GM20000 (cell line): ENCODE measurements at places on chromosomes 5 and 9.

- DNase-seq: no peak
Measured at GRCh38 chr5:170419643-170420042, 30.5 kb upstream of the KCNMB1 start.

DNA sequence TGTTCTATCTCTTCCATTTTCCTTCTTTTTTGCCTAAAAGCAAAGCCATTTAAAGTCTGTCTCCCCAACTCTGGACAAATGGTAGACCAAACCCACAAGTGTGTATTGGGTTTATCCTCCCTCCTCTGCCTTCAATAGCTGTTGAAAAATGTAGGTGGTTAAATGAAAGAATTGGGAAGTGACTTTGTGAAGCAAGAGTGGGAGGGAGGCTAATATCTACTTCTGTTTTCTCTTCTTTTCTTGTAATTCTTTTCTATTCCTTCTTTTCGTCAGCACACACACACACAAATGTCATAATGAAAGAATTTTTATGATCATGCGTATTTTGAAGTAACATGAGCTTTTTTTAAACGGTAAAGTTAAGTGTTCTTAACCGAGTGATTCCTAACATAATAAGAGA, 3.8 kb downstream of the CCDC152 start:
- no peak for DNase-seq

GRCh38 chr5:35066260-35066795, 18.6 kb upstream of the AGXT2 start:
- no peak for DNase-seq

- no peak for DNase-seq
Measured at GRCh38 chr9:16370647-16371046, 499.8 kb downstream of the BNC2 start.

GRCh38 chr5:31863991-31864411, 225.1 kb downstream of the PDZD2 start:
- no peak for DNase-seq

DNA sequence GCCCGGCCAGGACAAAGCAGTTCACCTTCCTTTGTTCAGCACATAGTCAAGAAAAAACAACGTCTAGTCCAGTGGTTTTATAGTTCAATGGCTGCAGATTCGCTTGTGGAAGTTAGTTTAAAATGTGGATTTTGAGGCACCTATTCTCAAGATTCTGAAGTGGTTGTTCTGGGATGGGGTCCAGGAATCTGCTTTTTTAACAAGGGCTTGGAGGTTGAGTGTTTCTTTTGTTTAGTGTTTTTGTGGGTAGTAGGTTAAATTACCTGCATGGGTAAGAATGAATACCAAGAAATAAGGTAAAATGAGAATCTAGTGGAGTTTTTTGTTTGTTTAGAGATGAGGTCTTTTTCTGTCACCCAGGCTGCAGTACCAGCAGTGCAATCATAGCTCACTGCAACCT, 28.4 kb upstream of the NADK2 start:
- DNase-seq: no peak

GRCh38 chr9:22100626-22101025, 91.5 kb upstream of the CDKN2B start:
- no peak for DNase-seq

- DNase-seq: no peak
Measured at GRCh38 chr5:171300358-171300757, 8.7 kb upstream of the TLX3 start.

DNA sequence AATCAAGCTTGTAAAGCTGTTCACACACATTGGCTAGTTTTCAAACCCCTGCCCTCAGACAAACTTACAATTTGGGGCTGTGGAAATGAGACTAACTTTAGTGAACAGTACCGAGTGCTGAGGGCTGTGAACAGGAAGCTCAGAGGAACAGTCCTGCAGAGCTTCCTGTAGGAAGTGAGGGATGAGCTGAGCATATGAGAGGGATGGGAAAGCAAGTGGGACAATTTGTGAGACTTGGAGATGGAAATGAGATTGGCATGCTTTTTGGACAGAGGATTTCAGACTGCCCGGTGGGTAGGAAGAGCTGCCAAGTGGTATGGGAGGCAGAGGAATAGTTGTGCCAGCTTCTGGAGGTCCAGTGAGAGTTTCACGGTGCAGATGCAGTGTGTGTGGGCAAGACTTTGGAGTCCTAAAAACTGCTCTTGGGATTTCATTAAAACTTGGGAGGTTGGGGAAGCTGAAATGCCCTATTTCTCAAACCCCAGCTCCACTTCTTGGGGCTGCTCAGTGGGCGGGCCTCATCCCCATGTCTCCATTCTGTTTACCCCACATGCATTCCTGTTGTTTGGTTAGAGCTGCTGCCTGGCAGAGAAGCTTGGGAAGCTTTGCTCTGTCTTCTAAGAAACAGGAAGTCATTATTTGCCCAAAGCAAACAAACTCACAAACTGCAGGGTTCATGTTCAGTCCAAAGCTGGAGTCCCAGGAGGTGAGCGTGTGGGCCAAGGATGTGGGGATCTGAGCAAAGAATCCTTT, 267.5 kb downstream of the ZSWIM6 start:
- no peak for DNase-seq

DNA sequence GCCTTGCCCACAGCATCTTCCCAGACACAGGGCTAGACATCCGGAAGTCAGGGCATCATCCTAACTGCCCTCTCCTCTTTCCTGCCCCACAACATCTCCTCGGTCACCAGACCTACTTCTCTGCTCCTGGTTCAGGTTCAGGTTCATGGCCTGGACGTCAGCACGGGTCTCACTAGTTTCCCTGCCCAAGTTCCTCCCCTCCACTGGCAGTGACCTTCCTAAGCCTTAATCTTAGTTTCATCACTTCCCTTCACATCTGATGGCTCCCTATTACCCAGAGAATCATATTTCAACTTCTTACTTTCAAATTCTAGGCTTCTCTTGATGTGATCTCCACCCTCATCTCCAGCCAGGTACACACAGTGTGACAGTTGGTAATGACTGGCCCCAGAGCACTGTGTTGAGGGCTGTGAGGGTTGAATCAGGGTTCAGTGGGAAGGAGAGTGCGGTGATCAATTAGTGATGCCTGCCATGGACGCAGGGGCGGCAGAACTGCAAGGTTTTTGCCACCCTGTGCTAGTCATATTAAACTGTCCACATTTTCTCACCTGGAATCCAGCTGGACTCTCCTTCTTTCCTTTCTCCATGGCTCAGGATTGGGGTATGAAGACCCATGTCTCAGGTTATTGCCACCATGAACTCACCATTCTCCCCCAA, 34.3 kb upstream of the CRB2 start:
- DNase-seq: no peak

- no peak for DNase-seq
Measured at GRCh38 chr5:43895876-43896275, 292.9 kb downstream of the NNT start.

DNA sequence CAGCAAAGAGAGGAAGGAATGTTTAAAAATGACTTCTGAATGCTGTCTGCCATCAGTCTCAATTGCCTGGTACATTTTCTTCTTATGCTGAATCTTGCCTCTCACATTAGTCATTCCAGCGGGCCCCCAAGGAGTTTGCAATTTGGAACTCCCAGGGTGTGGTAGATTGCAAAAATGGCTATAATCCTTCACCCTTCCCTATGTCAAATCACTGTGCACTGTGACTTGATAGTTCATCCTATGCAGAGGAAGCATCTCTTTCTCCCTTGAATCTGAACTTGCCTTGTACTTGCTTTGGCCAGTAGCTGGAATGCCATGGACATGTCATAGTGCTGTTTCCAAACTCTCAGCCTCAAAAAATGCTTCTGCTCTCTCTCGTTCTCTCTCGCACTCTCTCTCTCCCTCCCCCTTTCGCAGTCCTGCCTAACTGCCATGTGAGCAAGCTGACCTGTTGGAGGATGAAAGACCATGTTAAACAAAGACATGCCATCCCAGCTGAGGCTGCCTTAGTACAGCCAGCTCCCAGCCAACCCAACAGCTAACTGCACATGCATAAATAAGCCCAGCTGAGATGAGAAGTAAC, 284.0 kb upstream of the TLE4 start:
- no peak for DNase-seq

DNA sequence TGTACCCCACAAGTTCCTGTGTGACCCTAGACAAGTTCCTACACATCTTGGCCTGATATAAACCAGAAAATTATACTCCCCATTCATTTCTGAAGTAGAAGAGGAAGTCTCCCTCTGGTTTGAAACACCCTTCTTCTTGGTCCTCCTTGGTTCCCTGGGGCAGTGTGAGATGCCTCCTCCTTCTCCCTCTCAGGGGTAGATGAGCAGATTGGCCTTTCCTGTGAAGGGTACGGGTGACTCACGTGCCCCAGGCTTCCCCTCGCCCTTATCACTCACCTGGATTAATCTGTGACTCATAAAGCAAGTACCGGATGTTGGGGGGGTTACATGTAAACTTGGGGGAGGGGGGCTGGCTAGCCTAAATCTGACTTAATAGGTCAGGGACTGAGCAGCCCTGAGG, 11.1 kb upstream of the AQP3 start:
- DNase-seq: peak; percentile 67

DNA sequence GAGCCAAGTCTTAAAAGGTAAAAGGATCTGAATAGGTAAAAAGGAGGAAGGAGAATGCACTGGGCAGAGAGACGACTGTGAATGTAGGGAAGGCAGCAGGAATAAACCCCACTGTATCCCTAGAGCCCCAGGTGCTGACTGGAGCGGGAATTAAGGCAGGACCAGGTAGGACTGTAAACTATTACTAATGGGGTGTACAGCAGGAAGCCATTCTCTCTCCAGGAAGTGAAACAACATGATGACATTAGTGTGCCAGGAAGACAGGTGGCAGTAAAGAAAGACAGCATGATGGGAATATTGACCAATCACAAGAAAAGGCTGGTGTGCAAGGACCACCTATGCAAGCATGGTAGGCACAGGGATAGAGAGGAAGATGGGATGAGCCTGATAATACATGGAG, 433.0 kb downstream of the DNAH5 start:
- DNase-seq: no peak

DNA sequence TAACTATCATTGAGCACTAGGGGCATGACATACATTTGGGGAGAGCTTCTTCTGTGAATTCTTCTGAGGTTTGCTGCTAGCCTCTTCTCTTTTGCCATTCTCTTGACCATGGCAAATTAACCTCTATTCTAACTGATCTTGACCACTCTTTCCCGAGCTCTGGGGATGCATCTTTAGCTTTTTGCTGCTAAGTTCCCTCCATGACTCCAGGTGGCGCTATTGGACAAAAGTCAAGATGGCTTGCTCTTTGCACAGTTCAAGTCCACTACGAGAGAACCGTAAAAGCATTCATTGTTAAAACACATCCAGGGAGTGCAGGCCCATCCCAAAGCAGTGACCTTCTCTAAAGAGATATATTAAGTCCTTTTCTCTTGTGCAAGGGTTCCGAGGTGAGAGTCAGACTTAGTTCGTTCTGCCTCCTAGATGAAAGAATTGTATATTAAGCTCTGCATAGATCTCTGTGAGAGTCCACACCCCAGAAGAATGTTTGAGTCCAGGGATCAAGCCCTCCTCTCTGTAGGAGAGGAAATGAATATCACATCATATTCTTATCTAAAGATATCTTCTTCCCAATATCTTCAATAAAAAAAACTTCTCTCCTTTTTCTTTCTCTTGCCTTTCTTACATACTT, 1152.9 kb upstream of the CDH6 start:
- DNase-seq: peak; percentile 23

DNA sequence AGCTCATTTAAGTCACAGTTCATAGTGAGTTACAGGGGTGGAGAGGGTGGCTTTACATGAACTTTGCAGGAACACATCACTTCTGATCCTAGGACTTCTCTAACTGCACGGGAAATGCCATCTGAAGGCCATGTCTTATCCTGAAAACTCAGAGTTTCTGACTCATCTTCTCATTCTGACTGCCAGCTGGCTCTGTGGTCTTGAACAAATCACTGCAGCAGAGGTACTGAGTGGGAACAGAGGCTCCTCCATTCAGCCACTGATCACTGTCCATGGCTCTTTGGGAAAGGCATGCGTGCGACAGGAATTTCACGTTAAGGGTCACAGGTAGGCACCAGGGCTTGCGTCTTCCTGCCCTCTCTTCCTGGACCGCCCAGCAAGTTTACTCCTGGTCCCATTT, 114.6 kb upstream of the LRRTM2 start:
- no peak for DNase-seq

- no peak for DNase-seq
Measured at GRCh38 chr9:13645557-13645956, 366.1 kb upstream of the MPDZ start.

DNA sequence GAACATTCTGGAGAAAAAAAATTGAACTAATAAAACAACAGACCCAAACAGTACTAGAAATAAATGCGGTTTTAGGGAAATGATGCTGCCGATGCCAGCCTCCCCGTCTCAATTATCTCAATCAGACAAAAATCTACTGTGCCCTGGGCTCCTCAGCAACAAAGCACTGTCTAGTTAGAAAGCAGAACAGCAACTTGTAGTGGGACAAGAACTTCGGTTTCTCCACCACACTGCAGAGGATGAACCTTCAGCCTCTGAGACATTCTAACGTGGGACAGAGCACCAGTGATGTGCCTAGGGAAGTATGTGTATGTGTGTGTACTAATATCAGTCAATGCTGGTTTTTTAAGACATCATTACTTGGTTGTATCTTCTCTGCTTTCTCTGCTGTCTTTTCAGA, 11.1 kb upstream of the CAST start:
- DNase-seq: no peak

GRCh38 chr5:180353048-180353979, at the start of gene GFPT2:
GFPT2 (minus strand) TSS chr5:180353336; CDS start chr5:180353217, 119 bp downstream.
- DNase-seq: peak; percentile 93

DNA sequence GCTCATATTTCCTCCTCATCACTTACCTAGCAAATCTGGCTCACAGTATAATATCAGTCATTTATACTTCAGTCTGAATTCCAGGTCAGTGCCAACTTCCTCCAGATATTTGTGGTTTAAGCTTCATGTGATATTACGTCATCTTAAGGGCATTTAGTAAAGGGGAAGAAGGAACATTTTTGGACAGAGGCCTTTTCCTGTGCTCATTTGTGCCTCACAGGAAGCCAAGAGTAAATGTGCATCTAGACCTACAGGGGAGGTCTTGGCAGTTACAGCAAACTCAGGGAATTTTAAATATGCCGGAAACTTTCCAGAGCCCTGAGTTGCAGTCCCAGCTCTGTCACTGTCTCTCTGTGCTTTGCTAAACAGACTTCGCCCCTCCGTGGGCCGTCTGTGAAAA, 12.3 kb upstream of the KCNIP1 start:
- DNase-seq: no peak

DNA sequence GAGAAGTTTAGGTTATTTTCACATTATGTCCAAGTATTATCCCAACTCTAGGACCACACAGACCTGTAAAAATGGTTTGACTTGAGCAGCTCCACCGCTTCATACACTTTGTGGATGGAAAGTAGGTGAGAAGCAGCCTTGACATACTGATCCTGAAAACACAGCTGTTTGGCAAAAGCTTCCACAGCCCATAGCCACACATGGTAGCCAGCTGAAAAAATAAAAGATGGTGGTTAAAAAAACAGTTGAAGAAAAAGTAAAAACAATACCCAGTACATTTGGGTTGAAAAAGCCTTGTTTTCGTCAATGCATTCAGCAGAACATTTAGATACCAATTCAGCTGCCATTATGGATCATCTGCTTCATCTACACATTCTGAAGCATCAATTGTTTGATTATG, 36.7 kb downstream of the GEMIN5 start:
- DNase-seq: no peak
